Occipital lobe (tissue), 3 donors: ENCODE measurements at places on chromosomes 1 and 21. TPM values are rescaled to one million over a fixed set of nuclear protein-coding genes. Genes with fewer than 3 reads are reported as not detected.

Gene PRKCZ
- 58.3 TPM for total RNA-seq

Gene OR2W3
- total RNA-seq, result 1.6 TPM

Gene SPRR5
- total RNA-seq, result not detected

Gene BEND5
- 18.2 TPM for total RNA-seq

Gene PARP1
- total RNA-seq, result 104 TPM

Gene REN
- not detected for total RNA-seq

Gene HFM1
- 56.5 TPM for total RNA-seq

DNA sequence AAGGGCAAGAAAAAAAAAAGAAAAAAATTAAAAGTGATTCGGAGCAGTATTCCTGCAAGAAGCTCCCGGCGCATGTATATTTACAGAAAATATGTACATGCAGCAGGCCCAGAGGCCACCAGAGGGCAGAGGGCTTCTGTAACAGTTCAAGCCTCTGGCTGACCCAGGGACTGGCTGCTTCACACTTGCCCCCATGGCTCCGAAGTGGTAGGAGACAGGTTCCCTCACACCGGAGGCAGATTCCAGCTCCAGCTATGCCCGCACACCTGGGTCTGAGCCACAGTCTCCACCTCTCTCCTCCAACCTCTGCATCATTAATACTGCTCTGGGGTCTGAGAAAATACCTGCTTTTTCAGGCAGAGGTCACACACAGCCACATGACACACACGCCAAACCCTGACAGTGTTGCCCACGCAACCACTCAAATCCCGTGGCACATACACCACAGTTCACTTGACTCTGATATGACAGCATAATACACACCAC lies 2.2 kb upstream of the ARHGAP30 start:
- no peak for DNase-seq

- DNase-seq, result no peak
Observed at GRCh38 chr1:48082271-48082962, 85.2 kb upstream of the TRABD2B start.

DNA sequence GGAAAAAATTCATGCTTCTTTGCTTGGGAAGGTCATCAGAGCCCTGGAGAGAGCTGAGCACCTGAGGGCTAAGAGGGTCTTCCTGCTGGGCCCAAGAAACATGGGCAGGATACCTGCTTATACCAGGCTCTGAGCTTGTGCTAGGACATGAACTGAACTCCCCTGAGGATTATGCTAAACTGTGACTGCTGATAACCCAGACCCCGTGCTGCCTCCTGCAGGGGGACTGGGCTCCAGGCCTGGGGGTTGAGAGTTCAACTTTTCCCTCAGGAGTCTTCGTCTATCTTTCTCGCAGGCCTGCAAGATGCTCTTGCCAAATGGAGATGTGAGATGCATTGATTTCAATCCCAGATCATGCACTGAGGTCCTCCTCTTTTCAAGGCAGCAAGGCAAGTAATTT lies 368.5 kb downstream of the HHAT start:
- DNase-seq, result no peak

DNA sequence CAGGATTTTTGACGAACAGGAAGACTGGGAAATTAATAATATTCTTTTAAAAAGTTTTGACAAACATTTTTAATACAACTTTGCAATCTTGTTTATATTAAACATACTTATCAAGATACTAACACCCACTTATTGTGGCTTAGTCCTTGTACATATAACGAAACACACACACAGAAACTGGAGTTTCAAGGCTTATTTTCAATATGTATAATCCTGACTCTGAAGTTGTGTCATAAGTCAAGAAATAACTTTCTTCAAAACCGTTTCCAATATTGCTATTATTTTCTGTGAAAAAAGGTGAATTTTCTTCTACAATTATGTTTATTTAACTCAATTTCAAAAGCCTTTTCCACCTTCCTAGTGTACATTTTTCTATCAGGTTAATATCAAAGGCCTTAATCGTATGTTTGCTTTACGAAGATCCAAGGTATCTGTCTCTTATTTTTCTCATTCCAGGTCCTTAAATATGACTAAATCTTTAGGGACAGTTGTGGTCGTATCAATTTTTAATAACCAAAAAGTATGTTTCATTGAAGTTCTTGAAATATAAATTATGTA lies 1.8 kb downstream of the CDKN2C start:
- DNase-seq, result no peak

- DNase-seq, result no peak
Observed at GRCh38 chr1:235069577-235070563, 58.8 kb downstream of the TOMM20 start.

DNA sequence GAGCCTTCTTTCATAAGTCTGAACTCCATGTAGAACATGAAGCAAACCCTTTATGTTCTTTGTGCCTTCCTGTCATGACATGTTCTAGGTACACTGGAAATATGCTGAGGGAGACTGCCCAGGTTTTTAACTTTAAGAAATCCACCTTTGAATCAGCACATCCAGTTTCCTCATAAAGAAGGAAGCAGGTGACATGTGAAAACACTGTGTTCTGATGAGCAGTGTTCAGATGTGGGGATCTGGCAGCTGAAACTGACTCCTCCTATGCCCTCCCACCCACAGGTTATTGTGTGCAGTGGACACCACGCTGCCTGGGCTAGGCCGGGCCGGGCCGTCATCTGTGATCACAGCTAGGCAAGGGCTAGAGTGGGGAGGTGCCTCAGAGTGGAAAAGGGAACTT lies 51.1 kb downstream of the CNN3 start:
- DNase-seq, result no peak

DNA sequence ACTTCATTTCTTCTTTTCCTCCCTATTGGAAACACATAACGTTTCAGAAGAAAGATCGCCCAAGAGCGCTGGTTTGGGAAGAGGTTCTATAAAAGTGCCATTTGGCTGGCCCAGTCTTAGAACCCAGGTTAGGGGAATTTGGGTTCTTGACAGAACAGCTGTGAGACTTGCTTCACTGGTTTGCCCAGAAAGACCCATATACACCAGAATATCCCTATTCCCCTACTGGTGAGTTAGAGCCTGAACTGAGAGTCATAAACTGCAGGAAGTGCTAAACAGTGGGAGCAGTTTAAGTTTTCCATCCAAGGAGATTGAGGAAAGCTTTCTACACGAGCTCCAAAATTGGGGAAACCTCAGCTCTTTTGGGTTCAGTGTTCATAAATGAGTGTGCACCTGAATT lies 275.2 kb downstream of the VAV3 start:
- no peak for DNase-seq

DNA sequence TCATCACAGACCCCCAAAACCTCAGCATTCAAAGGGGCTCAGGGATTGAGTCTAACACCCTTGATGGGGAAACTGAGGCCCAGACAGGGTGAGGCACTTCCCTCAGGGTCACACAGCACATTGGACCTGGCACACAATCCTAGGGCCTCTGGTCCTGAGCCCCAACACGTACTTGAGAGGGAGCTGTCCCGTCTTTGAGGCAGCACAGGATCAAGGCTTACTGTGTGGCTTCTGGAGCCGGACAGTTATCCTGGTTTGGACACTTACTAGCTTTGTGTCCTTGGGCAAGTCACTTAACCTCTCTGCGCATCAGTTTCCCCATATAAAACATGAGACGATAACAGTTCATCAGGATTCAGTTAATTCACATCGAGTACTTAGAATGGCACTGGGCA lies 26.5 kb downstream of the RUNX3 start:
- DNase-seq, result no peak

DNA sequence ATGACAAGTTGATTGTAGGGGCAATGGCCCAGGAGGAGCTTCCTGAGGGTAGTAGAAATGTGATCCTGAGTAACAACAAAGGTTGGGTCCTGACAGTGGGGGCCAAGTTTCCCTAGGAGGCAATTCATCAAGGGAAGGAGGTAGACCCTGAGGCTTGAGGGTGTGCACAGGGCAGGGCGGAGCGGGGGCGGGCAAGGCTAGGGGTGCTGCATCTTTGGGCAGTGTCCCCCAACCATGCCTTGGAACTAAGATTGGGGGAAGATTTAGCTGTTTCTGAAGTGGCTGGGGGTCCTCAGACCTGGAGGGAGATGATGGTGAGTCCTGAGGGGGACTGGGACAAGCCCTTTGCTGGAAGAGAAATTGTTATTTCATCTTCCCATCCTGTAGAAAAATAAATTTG lies 50.9 kb downstream of the HUNK start:
- DNase-seq, result no peak

GRCh38 chr1:89633248-89633799 lies 404 bp downstream of the LRRC8C start:
- peak; percentile 64 for DNase-seq

- no peak for DNase-seq
Observed at GRCh38 chr21:38349111-38349746, 92.4 kb downstream of the KCNJ15 start.

DNA sequence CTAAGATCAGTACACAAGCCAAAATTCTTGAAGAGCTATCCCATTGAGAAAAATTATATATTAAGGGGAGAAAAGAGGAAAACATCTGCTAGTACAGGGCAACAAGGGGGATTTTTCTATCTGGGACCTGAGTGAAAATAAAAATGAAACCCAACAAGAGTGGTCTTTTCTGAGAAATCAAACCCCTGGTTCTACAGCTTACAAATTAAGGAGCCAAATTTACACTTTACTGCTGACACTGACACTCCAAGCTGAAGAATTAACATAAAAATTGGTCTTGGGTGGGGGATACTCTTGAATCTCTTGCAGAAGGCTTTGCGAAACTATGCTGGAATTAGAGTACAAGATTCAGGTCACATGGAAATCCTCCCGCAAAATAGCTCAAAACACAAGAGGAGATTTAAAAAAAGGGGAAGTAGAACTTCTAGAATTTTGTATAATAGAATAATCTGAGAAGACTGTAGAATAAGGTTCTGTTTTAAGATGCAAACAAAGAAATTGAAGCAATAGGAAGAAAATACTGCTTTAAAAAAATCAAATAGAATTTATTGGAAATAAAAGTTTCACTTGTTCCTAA lies 32.1 kb upstream of the HSPA13 start:
- DNase-seq, result no peak

- DNase-seq, result no peak
Observed at GRCh38 chr21:14466715-14467114, 79.4 kb downstream of the SAMSN1 start.

DNA sequence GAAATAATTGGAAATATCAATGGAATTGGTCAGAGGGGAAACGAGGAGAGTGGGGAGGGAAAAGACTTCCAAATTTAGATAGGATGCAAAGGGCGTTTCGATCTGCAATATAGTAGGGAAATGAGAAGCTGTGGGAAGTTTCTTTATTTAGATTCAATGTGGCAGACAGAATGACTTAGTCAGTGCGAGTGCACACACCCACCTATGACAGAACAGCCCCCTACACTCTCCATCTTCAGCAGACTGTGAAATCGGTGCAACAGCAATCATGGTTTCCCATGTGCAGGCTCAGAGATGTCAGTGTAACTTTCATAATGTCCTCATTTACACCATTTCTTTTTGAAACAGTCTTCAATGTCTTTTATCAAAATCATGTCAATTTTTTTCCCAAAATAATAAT lies 46.0 kb downstream of the DIP2A start:
- DNase-seq, result no peak

GRCh38 chr21:31928656-31929055 lies 55.8 kb downstream of the HUNK start:
- DNase-seq, result no peak

- DNase-seq, result no peak
Observed at GRCh38 chr1:168521401-168522000, 22.3 kb downstream of the XCL2 start.
